Heart left ventricle (tissue), 16 donors: ENCODE measurements at places on chromosomes 6 and 20. TPM values are rescaled to one million over a fixed set of nuclear protein-coding genes. Genes with fewer than 3 reads are reported as not detected.

DNA sequence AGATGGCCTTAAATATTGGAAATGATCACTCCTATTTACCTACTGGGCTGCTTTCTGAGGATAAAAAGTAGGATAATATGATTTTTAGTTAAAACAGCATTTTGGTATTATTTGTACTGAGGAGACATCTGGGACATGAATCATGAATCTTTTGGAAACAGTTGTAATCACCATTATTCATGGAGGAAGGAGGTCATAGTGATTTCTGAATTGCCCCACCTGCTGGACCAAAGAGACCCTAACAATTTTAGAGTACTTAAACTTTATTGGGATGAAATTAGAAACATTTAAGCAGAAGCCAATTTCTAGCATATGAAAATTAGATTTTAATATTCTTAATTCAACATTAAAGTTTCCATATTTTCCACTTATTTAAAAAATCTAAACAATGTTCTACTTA is 108.4 kb upstream of the SIM1 start:
- H3K36me3 ChIP-seq = peaks cover 10% of the 10 kb centered on the region
- no peak overlapping the region for H3K27ac ChIP-seq
- H3K27me3 ChIP-seq = no peaks in the 10 kb centered on the region
- H3K4me1 ChIP-seq = no peaks in the 10 kb centered on the region
- no peak for DNase-seq

NQO2 gene
- total RNA-seq = 45.7 TPM

- no peak for DNase-seq
- no peak overlapping the region for H3K4me3 ChIP-seq
- peaks cover 41% of the 10 kb centered on the region for H3K27me3 ChIP-seq
- H3K27ac ChIP-seq = no peak overlapping the region
- H3K36me3 ChIP-seq = no peaks in the 10 kb centered on the region
These were observed 849 bp upstream of the BMP7 start for GRCh38 chr20:57267158-57267821.

TRMT6 gene
- 11.8 TPM for total RNA-seq

DNA sequence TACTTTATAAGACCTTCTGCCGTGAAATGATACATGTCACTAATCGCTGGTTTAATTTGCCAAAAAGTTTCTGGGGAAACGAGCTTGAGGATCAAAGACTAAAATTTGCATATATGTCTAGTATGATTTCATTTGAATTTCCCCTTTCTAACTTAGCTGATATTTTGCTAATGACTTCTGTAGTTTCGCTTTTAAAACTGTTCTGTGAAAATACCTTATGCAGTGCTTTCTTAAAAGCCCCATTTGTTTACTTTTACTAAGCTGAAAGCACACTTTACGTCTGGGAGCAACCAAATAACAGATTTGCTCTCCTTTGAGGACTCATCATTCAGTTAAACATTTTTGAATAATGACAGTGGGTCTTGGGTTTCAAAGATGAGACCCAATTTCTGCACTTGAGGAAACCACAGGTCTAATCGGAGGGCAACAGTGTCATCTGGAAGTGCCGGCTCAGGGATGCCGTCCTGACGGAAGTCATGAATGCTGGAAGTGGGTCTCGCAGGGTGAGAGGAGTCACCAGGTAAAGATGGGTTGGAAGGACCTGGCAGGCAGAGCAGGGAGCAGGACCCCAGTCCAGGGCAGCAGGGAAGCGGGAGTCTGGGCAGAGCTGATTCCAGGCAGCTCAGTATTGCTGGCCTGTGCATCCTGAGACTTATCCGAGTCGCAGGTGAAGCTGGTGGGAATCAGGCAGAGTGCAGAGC is 33.2 kb downstream of the PLEKHG1 start:
- H3K27me3 ChIP-seq = no peaks in the 10 kb centered on the region
- no peaks in the 10 kb centered on the region for H3K4me1 ChIP-seq
- H3K36me3 ChIP-seq = no peaks in the 10 kb centered on the region
- no peak overlapping the region for H3K4me3 ChIP-seq
- DNase-seq = no peak
- H3K27ac ChIP-seq = peak overlapping the region; percentile 63

DNA sequence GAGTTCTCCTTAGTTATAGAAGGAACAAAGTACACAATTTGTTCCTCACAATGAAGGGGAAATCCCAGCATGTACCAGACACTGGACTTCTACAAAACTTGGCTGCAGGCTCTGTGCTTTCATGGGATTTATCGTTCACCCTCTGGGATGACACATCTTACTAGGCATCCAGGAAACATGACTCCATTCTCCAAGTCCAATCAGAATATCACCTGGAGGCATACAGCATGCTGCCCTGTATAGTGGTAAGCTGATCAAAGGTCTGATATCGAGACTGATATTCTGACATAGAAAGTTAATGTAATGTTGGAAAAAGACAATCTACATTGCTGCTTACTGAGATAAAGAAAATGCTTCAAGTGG is 6.7 kb downstream of the RWDD2A start:
- no peak overlapping the region for H3K27ac ChIP-seq
- H3K4me3 ChIP-seq = no peak overlapping the region
- peaks cover 7% of the 10 kb centered on the region for H3K36me3 ChIP-seq
- H3K4me1 ChIP-seq = peaks cover 3% of the 10 kb centered on the region
- no peak for DNase-seq
- no peaks in the 10 kb centered on the region for H3K27me3 ChIP-seq

RIPOR3 gene
- total RNA-seq = 6.6 TPM

DNA sequence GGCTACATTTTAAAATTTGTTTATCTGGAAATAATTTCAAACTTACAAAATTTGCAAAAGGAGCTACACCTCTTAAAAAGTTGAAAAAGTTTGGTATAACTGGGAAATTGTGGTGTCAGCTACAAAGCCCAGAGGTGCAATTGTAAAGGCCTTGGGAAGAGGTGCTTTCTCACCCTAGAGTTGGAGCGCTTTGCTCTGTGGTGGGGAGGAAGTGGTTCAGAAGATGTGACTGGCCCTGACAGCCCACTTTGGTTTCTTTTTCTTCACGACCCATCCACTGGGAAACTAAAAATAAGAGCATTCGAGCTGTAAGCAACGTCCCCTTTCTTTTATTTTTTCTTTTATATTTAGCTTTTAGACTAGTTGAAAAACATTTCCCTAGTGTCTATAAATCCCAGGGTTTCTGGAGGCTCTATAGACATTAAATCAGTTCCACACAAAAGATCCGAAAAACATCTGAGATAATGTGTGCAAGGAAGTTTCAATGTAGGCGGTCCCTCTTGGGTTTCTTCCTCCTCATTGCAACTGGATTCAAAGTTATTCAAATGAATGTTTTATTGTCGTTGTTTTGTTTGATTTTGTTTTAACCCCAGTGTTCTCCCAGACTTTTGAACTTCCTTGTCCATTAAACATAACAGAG is 397.8 kb downstream of the KIF16B start:
- no peak for DNase-seq
- no peaks in the 10 kb centered on the region for H3K27me3 ChIP-seq
- H3K27ac ChIP-seq = no peak overlapping the region
- no peaks in the 10 kb centered on the region for H3K36me3 ChIP-seq

GCNT2 gene
- total RNA-seq = 37.2 TPM

MOG gene
- 2.7 TPM for total RNA-seq

DEFB121 gene
- not detected for total RNA-seq

HLA-B gene
- total RNA-seq = 454 TPM

ARMH2 gene
- not detected for total RNA-seq

DNA sequence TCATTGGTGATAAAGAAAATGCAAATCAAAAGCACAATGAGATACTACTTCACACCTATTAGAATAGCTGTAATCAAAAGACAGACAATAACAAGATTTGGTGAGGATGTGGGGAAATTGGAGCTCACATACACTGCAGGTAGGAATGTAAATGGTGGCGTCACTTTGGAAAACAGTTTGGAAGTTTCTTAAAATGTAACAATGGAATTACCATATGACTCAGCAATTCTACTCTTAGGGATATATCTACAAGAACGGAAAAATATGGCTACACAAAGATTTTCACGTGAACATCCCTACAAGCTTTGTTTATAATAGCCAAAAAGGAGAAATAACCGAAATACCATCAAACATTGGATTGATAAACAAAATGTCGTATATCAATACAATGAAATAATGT is 270.4 kb downstream of the DOK5 start:
- no peaks in the 10 kb centered on the region for H3K4me1 ChIP-seq
- no peak for DNase-seq
- H3K27ac ChIP-seq = no peak overlapping the region
- H3K4me3 ChIP-seq = no peak overlapping the region
- H3K27me3 ChIP-seq = no peaks in the 10 kb centered on the region
- H3K36me3 ChIP-seq = no peaks in the 10 kb centered on the region

SNAI1 gene
- 0.98 TPM for total RNA-seq

GRCh38 chr20:21640556-21640955 is 64.9 kb upstream of the PAX1 start:
- no peaks in the 10 kb centered on the region for H3K36me3 ChIP-seq
- H3K27me3 ChIP-seq = no peaks in the 10 kb centered on the region
- no peaks in the 10 kb centered on the region for H3K4me1 ChIP-seq
- no peak overlapping the region for H3K27ac ChIP-seq
- H3K4me3 ChIP-seq = no peak overlapping the region

DNA sequence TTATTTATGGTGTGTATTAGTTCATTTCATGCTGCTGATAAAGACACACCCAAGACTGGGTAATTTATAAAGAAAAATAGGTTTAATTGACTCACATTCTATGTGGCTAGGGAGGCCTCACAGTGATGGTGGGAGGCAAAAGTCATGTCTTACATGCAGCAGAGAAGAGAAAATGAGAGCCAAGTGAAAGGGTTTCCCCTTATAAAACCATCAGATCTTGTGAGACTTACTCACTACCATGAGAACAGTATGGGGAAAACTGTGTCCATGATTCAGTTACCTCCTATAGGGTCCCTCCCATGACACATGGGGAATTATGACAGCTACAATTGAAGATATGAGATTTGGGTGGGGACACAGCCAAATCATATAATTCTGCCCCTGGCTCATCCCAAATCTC is 150.0 kb upstream of the AHI1 start:
- H3K4me3 ChIP-seq = no peak overlapping the region
- H3K4me1 ChIP-seq = no peaks in the 10 kb centered on the region
- H3K27ac ChIP-seq = no peak overlapping the region
- H3K36me3 ChIP-seq = no peaks in the 10 kb centered on the region
- no peaks in the 10 kb centered on the region for H3K27me3 ChIP-seq
- no peak for DNase-seq

CCN6 gene
- total RNA-seq = not detected

- peaks cover 8% of the 10 kb centered on the region for H3K4me1 ChIP-seq
- DNase-seq = no peak
- H3K4me3 ChIP-seq = no peak overlapping the region
- no peaks in the 10 kb centered on the region for H3K27me3 ChIP-seq
These were observed 154.6 kb downstream of the CDKAL1 start for GRCh38 chr6:20688710-20689500.

GRCh38 chr6:170122651-170123050 is 168.2 kb downstream of the DLL1 start:
- no peaks in the 10 kb centered on the region for H3K27me3 ChIP-seq
- no peak for DNase-seq
- H3K4me3 ChIP-seq = no peak overlapping the region
- H3K4me1 ChIP-seq = no peaks in the 10 kb centered on the region
- no peak overlapping the region for H3K27ac ChIP-seq
- no peaks in the 10 kb centered on the region for H3K36me3 ChIP-seq

DNA sequence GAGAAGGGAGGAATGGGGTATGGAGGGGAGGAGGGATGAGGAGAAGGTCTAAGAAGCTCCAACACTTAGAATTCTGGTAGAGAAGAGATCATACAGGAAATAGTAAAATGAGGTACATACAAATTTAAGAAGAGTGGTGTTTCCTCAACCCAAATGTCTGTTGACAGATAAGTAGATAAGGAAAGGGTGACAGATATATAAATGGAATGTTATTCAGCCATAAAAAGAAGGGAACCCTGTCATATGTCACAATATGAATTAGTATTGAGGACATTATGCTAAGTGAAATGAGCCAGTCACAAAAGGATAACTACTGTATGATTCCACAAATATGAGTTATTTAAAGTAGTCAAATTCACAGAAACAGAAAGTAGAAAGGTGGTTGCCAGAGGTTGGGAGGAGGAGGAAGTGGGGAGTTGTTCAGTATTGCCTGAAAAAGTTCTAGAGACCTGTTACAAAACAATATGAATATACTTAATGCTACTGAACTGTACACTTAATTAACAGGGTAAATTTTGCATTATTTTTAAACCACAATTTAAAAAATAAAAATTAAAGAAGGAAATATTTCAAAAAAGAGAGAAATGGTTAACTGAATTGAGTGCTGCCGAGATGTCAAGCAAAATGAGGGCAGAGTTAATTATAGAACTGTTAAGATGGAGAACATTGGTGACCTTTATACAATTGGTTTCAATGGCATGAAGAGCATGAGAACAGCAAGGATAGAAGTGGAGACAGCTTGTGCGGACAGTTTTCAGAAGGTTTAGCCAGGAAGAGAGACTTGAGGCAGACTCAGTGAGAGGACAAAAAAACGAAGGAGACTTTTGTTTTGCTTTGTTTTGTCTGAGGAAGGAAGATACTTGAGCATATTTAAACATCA is 47.6 kb upstream of the ADGRF4 start:
- peaks cover 19% of the 10 kb centered on the region for H3K4me1 ChIP-seq
- DNase-seq = no peak
- H3K36me3 ChIP-seq = no peaks in the 10 kb centered on the region

DNA sequence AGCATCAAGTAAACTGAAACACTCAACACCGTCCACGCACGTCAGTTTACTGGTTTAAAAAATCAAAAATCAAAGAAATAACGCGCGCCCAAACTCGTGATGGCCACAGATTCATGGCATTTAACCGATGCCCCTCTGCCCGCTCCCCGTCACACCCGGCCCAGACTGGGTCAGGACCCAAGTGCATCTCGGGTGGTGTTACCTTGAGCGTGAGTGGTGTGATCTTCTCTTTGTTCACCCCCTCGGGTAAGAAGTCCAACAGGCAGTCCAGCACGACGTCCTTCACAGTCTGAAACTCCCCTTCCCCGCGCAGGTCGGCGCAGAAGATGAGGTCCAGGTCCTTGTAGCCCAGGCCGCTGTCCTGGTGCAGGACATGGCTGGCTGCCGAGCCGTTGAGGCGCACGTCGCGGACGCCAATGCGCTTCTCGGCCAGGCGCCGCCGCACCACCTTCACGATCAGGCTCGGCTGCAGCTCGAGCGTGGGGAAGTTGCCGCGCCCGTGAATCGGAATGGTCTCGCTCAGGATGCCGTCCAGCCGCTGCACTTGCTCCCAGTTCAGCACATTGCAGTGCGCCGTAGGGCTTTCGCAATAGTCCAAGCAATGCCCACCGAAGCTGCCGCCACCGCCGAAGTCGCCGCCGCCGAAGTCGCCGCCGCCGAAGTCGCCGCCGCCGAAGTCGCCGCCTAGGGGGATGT is 945 bp downstream of the TENT5A start:
- peak; percentile 70 for DNase-seq
- H3K27me3 ChIP-seq = no peaks in the 10 kb centered on the region
- H3K36me3 ChIP-seq = no peaks in the 10 kb centered on the region
- H3K4me3 ChIP-seq = peak overlapping the region; percentile 88

MTFR2 gene
- total RNA-seq = not detected

GRCh38 chr6:71349395-71349794 is 60.8 kb downstream of the OGFRL1 start:
- peak overlapping the region; percentile 75 for H3K27ac ChIP-seq
- no peak for DNase-seq
- H3K36me3 ChIP-seq = no peaks in the 10 kb centered on the region
- H3K4me1 ChIP-seq = peaks cover 22% of the 10 kb centered on the region
- H3K27me3 ChIP-seq = no peaks in the 10 kb centered on the region

- H3K27me3 ChIP-seq = no peaks in the 10 kb centered on the region
- H3K27ac ChIP-seq = peak overlapping the region; percentile 74
- no peaks in the 10 kb centered on the region for H3K4me1 ChIP-seq
- H3K4me3 ChIP-seq = no peak overlapping the region
- no peak for DNase-seq
These were observed 102.5 kb upstream of the FAM8A1 start for GRCh38 chr6:17497535-17498095.

- no peaks in the 10 kb centered on the region for H3K36me3 ChIP-seq
- H3K27ac ChIP-seq = peak overlapping the region; percentile 90
- DNase-seq = no peak
- H3K27me3 ChIP-seq = no peaks in the 10 kb centered on the region
These were observed 654 bp downstream of the TMEM14C start for GRCh38 chr6:10723567-10723881.
